ENCODE measurements at places on chromosomes 1 and 21.
A peak's percentile ranks its signal among the peaks of the same experiment; 100 is the strongest.

- no peak for DNase-seq
These were observed 30.2 kb downstream of the USP1 start for GRCh38 chr1:62467092-62467491.

DNA sequence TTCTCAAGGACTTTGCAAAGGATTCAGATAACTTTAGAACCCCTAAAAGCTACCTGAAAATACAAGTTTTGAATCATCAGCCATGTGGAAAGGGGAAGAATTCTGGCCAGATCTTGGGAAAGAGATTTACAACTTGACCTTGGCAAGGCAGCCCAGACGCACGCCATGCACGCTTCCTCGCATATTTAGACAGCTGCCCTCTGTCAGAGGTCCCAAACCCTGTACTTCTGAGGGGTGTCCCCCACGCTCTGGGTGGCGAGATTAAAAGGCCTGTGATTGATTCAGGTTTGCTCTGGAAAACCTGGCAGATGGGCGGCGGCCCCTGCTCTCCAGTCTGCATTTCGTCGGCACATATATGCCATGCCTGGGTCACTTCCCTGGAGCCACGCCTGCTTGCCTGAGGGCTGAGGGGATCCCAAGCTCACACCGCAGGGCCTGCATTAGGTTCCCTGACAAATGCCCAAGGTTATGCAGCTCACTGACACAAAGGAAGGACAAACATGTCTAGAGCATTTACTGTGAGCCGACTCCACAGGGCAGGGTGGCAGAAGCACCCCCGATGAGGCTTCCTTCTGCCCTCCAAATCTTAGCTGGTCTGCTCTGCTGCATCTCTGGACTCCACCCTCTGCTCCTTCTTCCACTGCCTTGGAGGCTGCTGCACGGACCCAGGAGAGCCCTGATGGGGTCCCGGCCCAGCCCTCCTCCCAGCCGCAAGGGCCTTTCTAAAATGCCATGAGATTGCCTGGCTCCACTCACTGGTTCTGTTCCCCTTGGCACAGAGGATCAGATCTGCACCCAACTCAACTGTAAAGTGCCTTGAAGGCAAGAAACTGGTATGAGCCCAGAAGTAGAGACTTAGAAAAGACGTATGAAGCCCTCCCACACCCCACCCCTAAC, 103.9 kb downstream of the BCAR3 start:
- DNase-seq, result no peak

DNA sequence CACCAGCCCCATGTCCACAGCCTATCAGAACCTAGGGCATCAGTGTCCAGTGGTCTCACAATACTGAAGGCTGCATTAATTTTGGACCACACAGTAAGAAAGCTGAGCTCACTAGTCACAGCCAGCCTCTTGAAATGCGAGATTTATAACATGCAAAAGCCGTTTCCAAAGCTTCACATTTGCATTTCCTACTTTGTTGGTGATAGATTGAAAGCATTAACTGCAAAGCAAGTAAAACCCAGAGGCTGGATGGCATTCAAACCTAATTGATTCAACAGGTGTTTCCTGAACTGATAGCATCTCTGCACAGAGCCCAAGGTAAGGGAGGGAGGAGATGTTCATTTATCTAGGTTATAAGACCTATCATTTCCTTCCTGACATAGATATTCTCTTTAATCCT, 410.1 kb downstream of the OMA1 start:
- no peak for DNase-seq

DNA sequence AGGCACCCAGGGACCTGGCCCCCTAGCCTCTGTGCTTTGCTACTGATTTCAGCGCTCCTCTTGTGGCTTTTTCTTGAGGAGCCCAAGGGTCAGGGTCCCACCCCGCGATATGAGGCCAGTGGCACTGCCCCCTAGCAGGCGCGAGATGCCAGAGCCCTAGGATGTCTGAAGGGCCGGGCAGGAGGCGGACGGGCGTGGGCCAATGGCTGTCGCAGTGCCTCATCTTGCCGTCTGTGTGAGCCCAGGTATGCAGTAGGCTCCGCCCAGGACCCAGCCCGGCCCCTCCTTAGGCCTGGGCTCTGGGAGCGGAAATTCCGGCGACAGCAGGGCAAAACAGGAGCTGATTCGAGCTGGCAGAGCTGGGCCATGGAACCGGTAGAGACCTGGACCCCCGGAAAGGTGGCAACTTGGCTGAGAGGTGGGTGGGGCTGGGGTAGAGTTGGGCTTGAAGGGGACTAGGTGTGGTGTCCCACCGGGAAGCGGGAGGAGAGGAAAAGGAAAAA, at the start of gene CNKSR1:
Gene CNKSR1, plus strand, starts transcription at position 310 of the 503 bp plus-strand sequence. Its CDS starts 57 bp downstream, at position 367.
- no peak for DNase-seq

- no peak for DNase-seq
These were observed 14.6 kb downstream of the XKR8 start for GRCh38 chr1:27974417-27974781.

DNA sequence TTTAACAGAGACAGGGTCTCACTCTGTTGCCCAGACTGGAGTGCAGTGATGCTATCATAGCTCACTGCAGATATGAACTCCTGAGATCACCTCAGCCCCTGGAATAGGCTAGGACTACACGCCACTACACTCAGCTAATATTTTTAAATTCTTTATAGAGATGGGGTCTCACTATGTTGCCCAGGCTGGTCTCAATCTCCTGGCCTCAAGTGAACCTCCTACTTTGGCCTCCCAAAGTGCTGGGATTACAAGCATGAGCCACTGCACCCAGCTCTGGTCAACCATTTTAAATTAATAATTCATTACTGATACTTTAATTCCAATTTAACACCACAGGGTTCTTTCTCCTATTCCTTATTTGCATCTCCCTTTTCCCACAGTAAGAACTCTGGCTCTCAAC, 18.5 kb upstream of the EPS15 start:
- DNase-seq, result no peak

- peak; percentile 28 for DNase-seq
These were observed 543.0 kb upstream of the B3GALT2 start for GRCh38 chr1:193729429-193729828.

GRCh38 chr1:238664139-238664538, 722.2 kb upstream of the CHRM3 start:
- no peak for DNase-seq

DNA sequence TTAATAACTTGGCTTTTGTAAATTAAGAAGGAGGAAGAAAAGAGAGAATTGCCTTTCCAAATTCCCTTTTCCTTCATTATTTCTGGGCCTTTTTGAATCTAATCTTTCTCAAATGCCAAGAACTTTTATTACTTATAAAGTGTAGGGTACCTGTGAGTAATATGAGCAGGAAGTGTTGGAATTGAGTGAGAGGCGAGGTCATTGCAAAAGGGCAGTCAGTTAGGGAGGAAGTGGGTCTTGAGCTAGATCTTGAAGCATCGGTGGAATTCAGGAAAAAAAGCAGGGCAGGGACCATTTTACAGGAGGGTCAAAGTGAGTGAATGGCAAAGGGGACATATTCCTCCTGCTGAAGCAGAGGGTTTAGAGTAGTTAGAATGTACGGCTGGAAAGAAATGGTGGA, 23.4 kb downstream of the DDI2 start:
- DNase-seq, result peak; percentile 25

- DNase-seq, result peak; percentile 33
These were observed 29.9 kb downstream of the VASH2 start for GRCh38 chr1:212980123-212980785.

Data from ELR (cell line).